ENCODE measurements at places on chromosomes 2 and 18. TPM values are rescaled to one million over a fixed set of nuclear protein-coding genes. Genes with fewer than 3 reads are reported as not detected.

DNA sequence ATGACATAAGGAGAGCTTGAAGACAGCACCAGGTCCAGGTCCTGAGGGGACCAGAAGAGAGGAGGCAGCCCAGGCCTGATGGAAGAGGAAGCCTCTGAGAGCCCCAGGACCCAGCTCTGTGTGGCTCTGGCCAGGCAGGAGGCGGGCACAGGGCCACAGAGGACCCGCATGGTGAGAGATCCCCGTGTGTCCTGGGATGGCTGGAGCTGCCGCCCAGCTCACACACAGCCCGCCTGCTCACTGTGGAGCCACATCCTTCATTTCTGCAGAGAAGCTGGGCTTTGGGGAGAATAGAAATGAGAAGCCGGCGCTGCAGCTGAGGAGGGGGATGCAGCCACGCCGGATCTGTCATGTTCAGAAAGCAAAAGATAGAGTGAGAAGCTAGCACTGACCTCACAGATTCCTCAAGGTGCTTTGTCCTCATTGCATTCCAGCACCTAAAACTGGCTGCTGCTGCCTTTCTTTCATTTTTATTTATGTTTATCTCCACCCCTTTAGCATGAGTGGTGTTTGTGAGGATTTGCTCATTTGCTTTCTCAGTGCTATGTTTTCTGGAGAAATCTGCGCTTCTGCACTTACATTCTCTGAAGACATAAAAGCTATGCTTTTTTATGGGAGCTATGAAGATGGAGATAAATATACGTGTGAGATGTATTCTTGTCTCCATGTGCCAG lies 307.6 kb upstream of the MYT1L start:
- H3K27ac ChIP-seq, result no peak overlapping the region
- H3K36me3 ChIP-seq, result no peaks in the 10 kb centered on the region
- peaks cover 2% of the 10 kb centered on the region for H3K4me1 ChIP-seq

GRCh38 chr2:74658516-74658915 lies 4.5 kb downstream of the SEMA4F start:
- no peak overlapping the region for H3K4me3 ChIP-seq
- H3K27ac ChIP-seq, result no peak overlapping the region
- H3K27me3 ChIP-seq, result no peaks in the 10 kb centered on the region

DNA sequence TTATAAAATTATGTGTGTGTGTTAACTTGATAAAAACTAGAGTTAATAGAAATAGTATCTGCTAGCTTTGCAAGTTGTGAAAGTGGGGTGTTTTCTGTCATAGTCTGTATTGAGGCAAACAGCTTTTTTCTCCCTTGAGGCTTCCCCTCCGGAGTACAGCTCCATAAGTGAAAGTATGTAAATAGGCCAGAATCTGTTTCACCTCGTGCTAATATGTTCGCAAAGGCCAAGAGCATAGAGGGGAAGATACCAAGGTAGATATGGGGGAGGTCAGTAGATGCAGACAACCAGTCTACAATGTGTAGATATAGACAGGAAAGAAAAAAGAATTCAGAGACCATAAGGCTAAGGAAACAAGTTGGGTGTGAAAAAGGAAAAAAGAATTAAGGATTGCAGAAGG lies 72.9 kb downstream of the PTRHD1 start:
- H3K27ac ChIP-seq, result no peak overlapping the region
- peaks cover 9% of the 10 kb centered on the region for H3K36me3 ChIP-seq
- no peaks in the 10 kb centered on the region for H3K27me3 ChIP-seq

DNA sequence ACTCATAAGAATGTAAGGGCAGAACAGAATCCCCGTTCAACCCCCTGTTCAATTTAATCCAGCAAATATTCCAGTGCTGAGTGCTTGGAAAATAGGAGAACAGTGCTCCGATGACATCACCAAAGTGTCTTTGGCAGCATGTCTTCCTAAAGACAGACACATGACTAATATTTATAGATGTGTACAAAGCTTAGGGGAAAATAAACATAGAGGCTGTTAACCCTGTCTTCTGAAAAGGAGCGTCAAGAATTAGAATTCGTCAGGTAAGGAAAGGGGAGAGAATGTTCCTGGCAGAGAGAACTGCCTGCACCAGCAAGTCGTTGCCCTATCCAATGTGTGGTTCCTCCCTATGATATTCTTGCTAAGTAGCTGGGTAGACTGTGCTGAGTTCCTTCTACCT lies 72.7 kb downstream of the PLB1 start:
- H3K27me3 ChIP-seq, result peaks cover 2% of the 10 kb centered on the region
- no peak overlapping the region for H3K4me3 ChIP-seq
- no peak for DNase-seq
- H3K27ac ChIP-seq, result no peak overlapping the region

GRCh38 chr2:85705680-85706039 lies 11.5 kb downstream of the GNLY start:
- H3K36me3 ChIP-seq, result no peaks in the 10 kb centered on the region
- H3K4me1 ChIP-seq, result peaks cover 31% of the 10 kb centered on the region
- no peak overlapping the region for H3K4me3 ChIP-seq
- DNase-seq, result no peak
- H3K27ac ChIP-seq, result no peak overlapping the region

DNA sequence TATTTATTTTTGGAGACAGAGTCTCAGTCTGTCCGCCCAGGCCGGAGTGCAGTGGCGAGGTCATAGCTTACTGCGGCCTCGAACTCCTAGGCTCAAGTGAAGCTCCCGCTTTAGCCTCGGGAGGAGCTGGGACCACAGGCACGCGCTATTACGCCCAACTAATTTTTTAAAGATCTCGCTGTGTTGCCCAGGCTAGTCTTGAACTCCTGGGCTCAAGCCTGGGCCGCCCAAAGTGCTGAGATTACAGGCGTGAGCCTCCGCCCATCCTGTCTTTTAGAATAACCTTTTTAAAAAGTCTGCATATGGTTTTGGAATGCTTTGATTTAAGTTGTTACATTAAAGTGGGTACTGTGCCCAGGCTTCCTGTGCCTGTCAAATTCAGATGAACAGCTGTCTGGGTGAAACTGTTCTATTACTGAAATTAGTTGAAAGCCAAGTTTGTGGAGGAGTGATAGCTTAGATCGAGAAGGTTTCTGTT lies 944 bp downstream of the RAB3GAP1 start:
- peaks cover 26% of the 10 kb centered on the region for H3K36me3 ChIP-seq
- peak overlapping the region; percentile 100 for H3K27ac ChIP-seq
- no peaks in the 10 kb centered on the region for H3K27me3 ChIP-seq
- H3K4me3 ChIP-seq, result peak overlapping the region; percentile 94
- peak; percentile 66 for DNase-seq
- H3K4me1 ChIP-seq, result peaks cover 40% of the 10 kb centered on the region

DNA sequence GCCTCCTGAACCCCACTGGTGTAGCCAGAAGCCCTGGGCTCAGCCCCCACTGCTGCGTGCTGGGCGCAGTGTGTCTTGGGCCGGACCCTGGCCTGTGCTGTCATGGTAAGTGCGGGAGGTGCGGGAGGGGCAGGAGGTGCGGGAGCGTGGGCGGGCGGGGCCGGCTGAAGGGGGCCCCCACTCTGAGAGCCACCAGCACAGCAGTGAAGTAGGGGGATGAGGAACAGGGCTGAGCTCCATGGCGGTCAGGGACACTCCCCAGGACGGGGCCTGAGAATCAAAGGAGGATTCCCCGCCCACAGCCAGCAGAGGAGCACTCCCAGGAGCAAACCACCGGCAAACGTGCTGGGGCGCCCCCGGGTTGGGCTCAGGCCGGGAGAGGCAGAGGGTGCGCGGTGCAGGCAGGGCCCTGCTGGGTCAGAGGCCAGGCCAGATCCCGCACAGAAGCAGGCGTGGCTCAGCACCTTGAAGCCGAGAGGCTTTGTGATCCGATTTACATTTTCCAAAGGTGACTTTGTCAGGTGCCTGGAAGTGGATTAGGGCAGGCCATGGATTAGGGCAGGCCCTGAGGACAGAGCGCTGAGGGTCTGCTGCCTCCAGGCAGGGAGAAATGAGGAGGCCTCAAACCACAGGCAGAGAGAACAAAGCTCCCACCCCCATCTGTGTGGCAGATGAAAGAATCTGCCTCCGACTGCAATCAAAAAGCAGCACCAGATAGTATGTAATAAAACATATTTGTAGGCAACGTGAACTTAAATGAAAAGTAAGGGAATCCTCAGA lies 152.0 kb upstream of the RAB6C start:
- no peak for DNase-seq
- peaks cover 14% of the 10 kb centered on the region for H3K27me3 ChIP-seq
- no peaks in the 10 kb centered on the region for H3K4me1 ChIP-seq
- H3K27ac ChIP-seq, result no peak overlapping the region
- no peaks in the 10 kb centered on the region for H3K36me3 ChIP-seq

GRCh38 chr2:119700866-119701265 lies 21.9 kb downstream of the TMEM177 start:
- no peaks in the 10 kb centered on the region for H3K27me3 ChIP-seq
- no peak overlapping the region for H3K27ac ChIP-seq
- H3K4me3 ChIP-seq, result no peak overlapping the region
- no peaks in the 10 kb centered on the region for H3K36me3 ChIP-seq

DNA sequence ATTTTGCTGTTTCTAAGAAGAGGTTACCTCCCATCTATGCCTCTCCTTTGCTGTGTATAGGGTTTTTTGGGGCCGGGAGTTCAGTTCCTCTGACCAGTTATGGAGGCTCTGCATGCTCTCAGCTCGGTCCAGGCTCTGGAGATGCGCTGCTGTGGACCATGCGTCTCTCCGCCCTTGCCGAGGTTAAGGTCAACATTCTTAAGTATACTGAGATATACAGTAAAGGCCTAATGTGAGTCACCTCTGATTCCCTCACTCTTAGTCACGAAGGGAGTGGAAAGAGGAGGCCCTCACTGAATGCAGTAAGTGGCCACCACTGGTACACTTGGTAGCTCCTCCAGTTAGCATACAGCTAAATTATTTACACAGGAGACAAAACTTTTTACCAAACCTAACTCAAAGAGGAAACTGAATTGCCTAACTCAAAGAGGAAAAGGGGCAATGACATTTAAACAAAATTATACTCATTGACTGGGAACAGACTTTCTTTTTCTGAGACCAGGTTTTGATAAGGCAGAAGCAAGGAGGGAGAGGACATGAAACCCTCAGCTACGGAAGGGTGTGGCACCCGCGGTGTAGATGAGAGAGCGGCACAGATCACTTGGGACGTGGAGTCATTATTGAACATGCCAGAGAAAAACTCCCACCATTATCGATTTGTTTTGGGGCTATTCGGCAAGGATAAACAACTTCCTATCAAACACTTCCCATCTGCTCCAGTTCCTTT lies 98.7 kb downstream of the COPS8 start:
- H3K36me3 ChIP-seq, result no peaks in the 10 kb centered on the region
- no peak for DNase-seq
- H3K27me3 ChIP-seq, result peaks cover 17% of the 10 kb centered on the region
- no peak overlapping the region for H3K4me3 ChIP-seq
- no peaks in the 10 kb centered on the region for H3K4me1 ChIP-seq
- no peak overlapping the region for H3K27ac ChIP-seq

- no peaks in the 10 kb centered on the region for H3K36me3 ChIP-seq
- DNase-seq, result peak; percentile 42
- peak within 1 kb of the TSS; percentile 63 for H3K27ac ChIP-seq
Measured at GRCh38 chr18:70288851-70289328, at the start of gene SOCS6. Gene SOCS6, plus strand, starts transcription at chr18:70289045. Its CDS starts 35,624 bp downstream, at chr18:70324669.

KLHL41 gene
- not detected for total RNA-seq

ALKAL2 gene
- total RNA-seq, result not detected

CYB5A gene
- total RNA-seq, result 62.4 TPM

DNAJC5G gene
- not detected for total RNA-seq

All from activated CD8-positive, alpha-beta T cell treated with anti-CD3 and anti-CD28 coated beads for 36 hours (primary cell).